Astrocyte of the spinal cord (primary cell): ENCODE measurements at places on chromosomes 3 and 15.

GRCh38 chr15:67833710-67834511 is 5.9 kb downstream of the RNU6-1 start:
- DNase-seq = peak; percentile 31

- DNase-seq = no peak
Observed at GRCh38 chr3:17401912-17402311, 340.5 kb downstream of the TBC1D5 start.

- no peak for DNase-seq
Observed at GRCh38 chr3:12289524-12289923, 654 bp downstream of the PPARG start.

DNA sequence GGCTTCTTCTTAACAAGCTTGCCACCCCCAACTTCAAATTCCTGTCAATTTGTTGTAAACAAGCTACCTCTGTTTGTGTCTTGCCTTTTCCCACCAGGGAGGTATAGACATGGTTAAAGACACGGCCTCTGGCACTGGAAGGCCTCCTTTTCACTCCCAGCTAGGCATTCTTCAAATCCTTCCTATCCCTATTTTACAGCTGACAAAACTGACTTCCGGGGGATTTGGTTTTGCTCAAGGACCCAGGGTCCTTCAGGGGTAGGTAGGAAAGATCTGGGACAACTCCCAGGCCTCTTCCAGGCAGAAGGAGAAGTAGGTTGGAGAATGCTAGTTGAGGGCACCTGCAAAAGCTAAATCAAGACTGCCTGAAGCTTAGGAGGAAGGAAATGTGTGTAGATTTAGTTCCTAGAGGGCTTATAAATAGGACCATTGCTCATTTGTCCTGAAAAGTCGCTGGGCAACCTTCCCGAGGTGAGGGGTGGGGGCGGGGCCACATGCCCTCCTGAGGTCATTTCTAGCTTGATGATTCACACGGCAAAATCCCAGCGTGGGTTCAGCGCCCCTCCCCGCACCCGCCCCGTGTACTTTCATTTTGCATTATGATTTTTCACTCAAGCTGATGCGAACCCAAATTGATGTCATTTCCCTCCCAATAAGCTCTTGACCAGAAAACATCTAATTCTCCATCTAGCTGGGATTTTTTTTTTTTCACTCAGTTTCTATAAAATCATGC is 365.5 kb downstream of the SHQ1 start:
- DNase-seq = peak; percentile 86

GRCh38 chr15:57152666-57153539 is 223.4 kb upstream of the CGNL1 start:
- peak; percentile 39 for DNase-seq

DNA sequence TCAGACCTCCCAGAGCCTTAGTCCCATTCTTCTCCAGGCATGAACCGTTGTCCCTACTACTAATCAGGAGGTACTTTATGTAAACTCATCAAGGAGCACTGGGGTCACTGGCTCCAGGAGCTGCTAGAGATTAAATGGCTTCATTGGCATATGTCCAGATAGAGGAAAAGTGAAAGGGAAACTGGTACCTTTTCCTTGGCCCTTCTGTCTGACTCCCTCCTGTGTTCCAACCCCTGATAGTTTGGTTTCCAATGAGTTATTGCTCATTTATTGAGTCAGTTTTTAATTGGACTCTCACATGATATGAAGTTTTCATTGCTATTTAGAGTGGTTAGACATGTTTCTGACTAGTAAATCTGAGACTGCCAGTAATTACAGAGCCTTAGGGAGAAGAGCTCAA is 130.5 kb upstream of the BFSP2 start:
- no peak for DNase-seq

DNA sequence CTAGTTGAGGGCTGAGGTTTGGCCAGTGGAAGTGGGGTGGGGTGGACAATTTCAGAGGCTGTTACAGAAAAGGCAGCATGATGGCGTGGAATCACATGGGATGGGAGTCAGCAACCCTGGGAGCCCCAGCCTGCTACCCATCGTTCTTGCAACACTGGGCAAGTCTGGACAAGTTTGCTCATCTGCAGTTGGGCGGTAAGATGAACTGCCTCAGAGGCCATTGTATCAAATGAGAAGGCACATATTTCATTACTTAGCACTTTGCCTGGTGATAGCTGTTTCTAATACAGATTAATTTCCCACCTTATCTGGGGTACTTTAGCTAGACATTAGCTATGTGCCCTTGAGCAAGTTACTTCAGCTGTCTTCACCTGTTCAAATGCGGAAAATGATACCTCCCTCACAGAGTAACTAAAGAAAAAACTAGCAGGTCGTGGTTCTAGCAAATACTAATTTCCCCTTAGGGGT is 248.9 kb downstream of the THSD4 start:
- DNase-seq = no peak

DNA sequence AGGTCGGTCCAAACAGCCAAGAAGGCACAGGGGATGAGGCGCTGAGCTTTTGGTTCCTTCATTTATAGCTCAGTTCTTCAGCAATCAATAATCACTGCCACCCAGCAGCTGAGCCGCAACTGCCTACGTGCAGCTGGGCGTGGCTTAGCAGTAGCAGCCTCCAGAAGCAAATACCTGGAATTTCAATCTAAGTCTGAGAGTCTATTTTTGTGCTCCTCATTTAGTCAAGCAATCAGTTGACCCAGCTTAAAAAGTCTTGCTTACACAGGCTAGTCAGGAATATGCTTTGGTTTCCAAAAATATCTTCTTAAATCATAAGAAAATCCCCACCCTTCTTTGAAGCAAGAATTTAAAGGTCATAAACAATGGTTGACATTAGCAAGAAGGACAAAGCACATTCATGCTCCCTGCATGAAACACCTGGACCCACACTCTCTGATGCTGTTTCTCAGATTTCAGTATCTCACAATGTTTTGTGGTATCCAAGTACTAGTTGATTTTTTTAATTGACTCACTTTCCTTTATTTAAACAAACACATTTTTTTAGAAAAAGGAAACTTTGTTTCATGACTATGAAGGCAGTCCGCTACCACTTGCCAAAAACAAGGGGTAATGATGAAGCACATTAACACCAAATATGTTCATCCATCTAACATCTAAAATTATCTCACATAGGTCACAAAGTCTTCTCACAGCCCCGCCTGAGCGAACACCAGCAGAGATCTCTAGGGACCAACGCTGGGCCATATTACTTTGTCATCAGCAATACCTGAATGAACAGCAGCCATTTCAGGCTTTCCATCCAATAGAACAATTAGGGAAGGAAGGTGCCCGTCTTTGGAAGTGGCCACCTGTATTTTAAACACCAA is 106.1 kb downstream of the OXNAD1 start:
- DNase-seq = no peak

- peak; percentile 83 for DNase-seq
Observed at GRCh38 chr3:104629038-104629437, 737.7 kb upstream of the ALCAM start.

DNA sequence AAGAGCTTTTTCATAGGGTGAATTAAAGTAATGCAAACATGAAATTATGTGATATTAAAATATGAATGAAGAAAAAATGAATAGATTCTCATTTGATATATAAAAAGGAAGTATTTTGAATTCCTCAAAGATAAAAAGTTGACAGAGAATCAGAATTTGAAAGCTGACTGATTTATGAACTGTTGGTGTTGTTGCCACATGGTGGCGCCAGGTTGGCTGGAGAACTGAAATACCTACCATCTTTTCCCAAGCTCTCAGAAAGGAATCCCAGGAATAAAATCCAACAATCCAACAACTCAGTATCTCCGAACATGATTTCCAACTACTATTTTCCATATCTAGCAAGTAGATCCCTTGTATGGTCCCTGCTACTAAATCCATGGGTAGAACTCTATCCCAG is 3.1 kb downstream of the MYRIP start:
- no peak for DNase-seq

GRCh38 chr15:61196156-61196555 is 32.9 kb downstream of the RORA start:
- no peak for DNase-seq

DNA sequence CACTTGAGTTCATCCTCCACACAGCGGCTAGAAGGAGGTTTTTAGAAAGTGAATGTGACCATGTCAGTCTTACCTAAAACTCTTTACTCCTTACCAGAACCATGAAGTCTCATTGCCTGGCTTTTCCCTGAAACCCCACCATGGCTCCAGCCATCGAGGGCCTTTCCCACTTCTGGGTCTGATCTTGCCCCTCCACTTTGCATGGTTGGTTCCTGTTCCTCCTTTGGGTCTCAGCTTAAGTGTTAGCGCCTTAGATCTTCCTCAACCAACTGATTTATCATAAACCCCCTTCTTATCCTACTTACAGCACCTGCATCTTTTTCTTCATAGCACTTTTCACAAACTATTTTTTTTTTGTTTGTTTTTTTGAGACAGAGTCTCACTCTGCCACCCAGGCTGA is 45.9 kb upstream of the ULK4 start:
- DNase-seq = no peak

DNA sequence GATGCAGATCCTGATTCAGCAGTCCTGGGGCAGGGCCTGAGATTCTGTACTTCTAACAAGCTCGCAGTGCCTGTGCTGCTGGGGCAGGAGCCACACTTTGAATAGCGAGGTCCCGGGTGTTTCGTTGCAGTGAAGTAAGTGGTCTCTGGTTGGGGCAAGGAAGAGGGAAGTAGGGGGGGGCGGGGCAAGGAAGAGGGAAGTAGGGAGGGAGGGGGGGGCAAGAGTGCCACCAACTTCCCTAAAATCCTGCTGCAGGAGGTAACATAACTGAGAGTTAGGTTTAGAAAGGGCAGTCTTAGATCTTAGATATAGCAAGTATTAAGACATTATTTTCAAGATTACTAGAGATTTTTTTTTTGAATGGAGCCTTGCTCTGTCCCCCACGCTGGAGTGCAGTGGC is 35.5 kb downstream of the CRTAP start:
- DNase-seq = no peak

DNA sequence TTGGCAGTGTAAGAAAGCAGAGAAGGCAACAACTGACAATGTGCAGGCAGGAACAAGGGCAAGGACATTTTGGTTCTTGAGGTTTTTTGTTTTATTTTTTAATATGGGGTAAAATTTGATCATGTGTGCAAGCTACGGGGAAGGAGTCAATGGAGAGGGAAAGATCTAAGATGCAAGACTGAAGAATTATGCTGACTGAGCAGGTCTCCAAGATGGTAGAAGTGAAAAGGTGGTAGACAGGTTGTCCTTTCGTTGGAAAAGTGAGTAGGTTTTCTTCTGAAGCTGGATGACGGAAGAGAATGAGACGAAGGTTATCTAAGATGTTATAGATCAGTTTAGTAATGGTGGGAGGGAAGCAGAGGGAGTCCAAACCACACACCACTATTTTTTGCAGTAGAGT is 4.2 kb downstream of the CD47 start:
- no peak for DNase-seq

DNA sequence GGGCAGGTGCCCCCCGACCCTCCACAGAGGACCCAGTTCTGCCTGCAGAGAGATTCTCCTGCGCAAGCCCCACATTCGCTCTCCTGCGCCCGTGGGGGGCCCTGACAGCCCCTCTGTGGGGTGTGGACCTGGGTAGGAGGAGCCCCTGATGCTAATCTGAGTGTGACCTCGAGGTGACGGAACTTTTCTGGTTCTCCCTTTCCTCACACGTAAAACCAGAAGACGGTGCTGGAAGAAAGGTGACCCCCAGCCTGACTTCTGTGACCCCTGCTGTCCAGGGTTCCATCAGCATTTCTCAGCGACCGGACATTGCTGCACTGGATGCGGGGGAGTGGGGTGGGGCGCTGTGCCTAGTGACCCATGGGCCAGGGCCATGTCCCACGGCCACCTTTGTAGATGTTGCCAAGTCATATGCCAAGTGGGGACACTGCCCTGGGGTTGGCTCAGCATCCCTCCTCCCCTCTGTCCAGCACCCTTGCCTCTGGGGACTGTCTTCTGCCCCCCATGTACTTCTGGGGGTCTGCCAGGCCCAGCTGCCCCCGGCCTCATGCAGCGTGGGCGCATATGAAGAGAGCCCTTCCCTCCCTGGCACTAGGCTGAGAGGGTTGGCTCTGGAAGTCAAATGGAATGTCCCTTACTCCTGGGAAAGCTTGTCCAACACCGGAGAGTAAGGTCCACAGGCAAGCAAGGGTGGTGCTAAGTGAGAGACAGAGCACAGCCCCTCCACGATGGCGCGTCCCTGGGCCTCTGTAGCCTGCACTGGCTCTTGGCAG is 129.1 kb upstream of the MEF2A start:
- DNase-seq = no peak

DNA sequence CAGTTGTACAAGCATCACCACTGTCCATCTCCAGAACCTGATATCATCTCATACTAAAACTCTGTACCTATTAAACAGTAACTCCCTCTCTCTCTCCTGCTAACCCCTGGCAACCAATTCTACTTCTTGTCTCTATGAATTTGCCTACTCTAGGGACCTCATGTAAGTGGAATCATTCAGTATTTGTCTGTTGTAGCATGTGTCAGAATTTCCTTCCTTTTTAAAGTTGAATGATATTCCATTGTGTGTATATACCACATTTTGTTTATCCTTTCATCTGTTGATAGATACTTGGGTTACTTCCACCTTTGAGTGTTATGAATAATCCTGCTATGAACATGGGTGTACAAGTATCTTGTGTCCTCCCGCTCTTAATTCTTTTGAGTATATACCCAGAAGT is 16.6 kb downstream of the ZNF592 start:
- no peak for DNase-seq

- peak; percentile 38 for DNase-seq
Observed at GRCh38 chr3:44476181-44476611, 1.3 kb downstream of the ZNF445 start.

- no peak for DNase-seq
Observed at GRCh38 chr3:118811236-118811732, 223.4 kb downstream of the IGSF11 start.

GRCh38 chr3:157104928-157105652 is 54.9 kb downstream of the CCNL1 start:
- DNase-seq = no peak

DNA sequence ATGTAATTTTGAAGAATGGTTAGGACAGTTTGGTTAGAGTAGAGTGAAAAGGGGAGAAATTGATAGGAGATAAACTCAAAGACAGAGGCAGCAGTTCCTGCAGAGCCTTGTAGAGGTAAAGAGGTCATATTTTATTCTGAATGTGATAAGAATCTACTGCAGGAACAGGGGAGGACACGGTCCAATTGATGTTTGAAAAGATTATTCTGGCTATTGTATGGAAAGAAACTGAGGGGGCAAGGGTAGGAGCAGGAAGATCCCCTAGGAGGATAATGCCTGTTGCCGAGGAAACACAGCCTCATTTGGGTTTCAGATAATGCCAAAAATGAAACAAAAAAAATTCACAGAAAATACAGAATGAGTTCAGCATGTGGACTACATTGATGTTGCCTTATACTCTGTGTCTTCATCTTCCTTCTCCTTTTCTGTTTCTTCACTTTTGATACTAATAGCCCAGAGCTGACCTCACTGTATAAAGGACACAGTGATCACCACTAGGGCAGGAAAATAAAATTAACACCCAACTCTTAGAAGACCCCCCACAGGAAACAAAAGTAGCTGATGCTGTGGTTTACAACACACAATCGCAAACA is 454.6 kb upstream of the UBE2E2 start:
- no peak for DNase-seq

DNA sequence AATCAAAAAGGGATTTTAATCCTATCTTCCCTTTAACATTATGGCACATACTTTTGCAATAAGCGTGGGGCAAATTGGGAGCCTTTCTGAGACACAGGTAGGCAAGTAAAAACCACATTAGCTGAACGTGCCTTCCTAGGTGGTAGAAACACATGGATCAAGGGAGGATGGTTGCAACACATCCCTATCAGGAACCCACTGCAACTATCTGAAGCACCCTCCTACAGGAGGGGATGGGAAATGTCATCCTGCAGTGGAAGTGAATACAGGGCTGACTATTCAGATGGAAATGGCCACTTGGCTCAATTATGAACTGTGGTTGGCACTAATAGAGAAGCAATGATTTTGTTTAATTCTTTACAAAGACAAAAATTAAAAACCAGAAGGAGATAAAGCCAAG is 826.3 kb downstream of the FHIT start:
- no peak for DNase-seq
